GM23248 (cell line): ENCODE measurements at places on chromosomes 4 and X. TPM values are rescaled to one million over a fixed set of nuclear protein-coding genes. Genes with fewer than 3 reads are reported as not detected.

The IBSP gene
- total RNA-seq, result not detected in 2 replicates

DNA sequence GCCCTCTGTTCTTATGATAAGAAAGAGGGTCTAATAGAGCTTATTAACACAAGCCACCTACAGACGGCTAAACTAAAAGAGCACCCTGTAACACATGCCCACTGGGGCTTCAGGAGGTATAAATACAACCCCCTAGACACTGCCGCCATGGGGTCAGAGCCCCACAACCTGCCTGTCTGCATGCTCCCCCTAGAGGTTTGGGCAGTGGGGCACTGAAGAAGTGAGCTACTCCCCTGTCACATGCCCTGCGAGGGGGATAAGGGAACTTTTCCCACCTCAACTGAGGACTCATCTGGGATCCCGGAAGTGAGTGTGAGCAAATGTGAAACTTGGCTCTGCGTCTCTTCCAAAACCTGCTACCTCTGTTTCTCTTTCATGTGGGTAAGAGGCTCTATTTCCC is 334.5 kb downstream of the ADAM29 start:
- no peak for DNase-seq

- no peak for DNase-seq
Measured at GRCh38 chr4:67546004-67546356, 677 bp upstream of the CENPC start.

- no peak for DNase-seq
Measured at GRCh38 chrX:17882680-17883079, 21.6 kb upstream of the RAI2 start.

- DNase-seq, result no peak
Measured at GRCh38 chr4:26331380-26331950, 10.7 kb downstream of the RBPJ start.

GRCh38 chrX:53114864-53115549 is 21.1 kb downstream of the KANTR start:
- no peak for DNase-seq

DNA sequence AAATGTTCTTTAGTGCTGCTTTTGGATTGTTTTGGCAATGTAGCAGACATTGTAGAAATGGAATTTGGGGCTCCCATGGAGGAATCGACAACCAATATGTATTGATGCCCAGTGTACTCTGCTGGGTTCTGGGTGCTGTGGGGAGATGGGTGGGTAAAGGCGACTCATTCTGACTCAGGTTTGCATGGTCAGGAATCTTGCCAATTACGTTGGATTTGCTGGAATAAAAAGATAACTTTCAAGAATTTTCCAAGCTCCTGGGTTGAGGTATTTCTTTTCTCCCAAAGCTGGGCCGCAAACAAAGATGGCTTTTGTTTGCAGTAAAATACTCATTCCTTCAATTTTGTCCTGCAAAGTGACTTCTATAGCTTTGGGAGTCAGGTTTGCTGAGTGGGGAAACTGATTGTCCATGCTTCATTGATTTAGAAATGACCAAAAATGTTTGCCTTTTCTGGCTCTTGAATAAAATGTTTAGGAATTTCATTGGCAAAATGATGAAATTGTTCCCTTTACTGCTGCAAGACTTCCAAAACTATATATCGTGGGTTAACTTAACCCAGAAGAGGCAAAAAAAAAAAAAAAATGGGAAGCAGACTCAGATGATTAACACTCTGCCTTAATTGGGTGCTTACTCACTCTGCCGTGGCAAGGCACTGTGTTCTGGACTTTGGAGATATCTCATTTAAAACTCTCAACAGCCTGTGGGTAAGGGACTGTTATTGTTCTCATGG is 57.0 kb downstream of the RTL9 start:
- peak; percentile 71 for DNase-seq

The GUCY1B1 gene
- 0.25 and 2.1 TPM in 2 replicates for total RNA-seq

- DNase-seq, result no peak
Measured at GRCh38 chr4:129326571-129327460, 230.9 kb downstream of the C4orf33 start.

GRCh38 chrX:44873415-44874276 is 658 bp downstream of the KDM6A start:
- DNase-seq, result peak; percentile 67

GRCh38 chr4:1208970-1209704 is 36.8 kb upstream of the SPON2 start:
- DNase-seq, result no peak

GRCh38 chrX:39736216-39737211 is 361.2 kb downstream of the BCOR start:
- DNase-seq, result peak; percentile 92

DNA sequence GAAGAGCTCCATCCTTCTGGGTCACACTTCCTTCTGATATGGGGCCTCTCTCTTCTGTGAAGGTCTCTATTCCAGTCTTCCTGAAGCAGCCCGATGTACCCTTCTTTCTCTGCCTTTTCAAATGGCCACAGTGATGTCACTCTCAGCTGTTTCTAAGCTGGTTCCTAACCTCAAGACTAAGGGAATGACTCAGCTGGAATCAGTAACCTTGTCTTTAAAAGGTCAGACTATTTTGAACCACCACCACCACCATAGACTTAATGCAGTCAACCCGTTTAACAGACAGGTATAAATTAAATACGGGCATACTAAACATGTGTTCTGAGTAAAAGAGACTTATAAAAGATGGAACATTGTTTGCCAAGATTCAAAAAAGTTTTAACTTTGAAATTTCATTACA is 121.0 kb downstream of the PPA2 start:
- peak; percentile 20 for DNase-seq

The MAGEA2B gene
- total RNA-seq, result not detected in 2 replicates

GRCh38 chr4:45345558-45345957 is 619.2 kb upstream of the GNPDA2 start:
- no peak for DNase-seq

- DNase-seq, result no peak
Measured at GRCh38 chrX:3748052-3748559, 34.7 kb upstream of the PRKX start.

- peak; percentile 70 for DNase-seq
Measured at GRCh38 chr4:125105561-125105960, 209.2 kb upstream of the FAT4 start.

- peak; percentile 65 for DNase-seq
Measured at GRCh38 chr4:88457307-88458103, 586 bp downstream of the HERC5 start.

GRCh38 chrX:54043541-54044125 is 640 bp downstream of the PHF8 start:
- DNase-seq, result peak; percentile 62

The TMLHE gene
- 5.9 and 12.0 TPM in 2 replicates for total RNA-seq

DNA sequence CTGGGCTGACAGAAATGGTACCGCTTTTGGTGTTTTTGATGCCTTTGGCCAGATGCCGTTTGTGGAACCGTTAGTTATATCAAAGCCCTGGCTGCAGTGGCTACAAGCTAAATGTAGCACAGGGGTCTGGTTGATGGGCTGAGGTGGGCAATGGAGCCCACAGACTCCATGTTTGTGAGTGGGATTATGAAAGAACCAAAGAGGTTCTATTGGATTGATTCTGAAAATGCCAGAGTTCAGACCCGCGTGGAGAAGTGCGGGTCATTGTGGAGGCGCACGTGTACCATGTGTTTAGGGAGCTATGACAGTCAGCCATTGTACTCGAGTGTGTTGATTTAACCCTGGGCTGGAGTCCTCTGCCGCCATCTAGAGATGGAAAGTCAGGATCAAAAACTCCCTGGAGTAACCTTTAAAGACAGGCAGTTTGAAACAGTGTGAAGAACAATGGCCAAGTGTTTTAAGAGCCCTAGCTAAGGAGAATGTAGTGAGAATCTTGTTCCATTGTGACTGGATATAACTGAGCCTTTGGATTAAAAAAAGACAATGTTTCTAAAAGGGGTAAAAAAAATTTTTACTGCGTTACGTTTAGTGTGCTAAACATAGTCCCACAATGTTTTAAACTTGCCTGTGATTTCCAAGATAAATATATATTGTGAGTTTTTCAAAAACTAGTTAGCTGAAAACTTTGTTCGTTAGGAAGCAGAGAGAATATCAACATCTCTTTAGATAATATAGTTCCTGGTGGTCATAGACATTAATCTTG is 12.7 kb downstream of the ART3 start:
- DNase-seq, result peak; percentile 79

The AREG gene
- 0.97 TPM in 1 of 2 replicates, not detected in the other for total RNA-seq

- DNase-seq, result no peak
Measured at GRCh38 chrX:9797384-9798360, 11.4 kb downstream of the SHROOM2 start.

The AFM gene
- not detected in 2 replicates for total RNA-seq

The FHIP1A gene
- 0.11 TPM in 1 of 2 replicates, not detected in the other for total RNA-seq

The ADGRG2 gene
- total RNA-seq, result under 0.01 TPM in 1 of 2 replicates, not detected in the other

- DNase-seq, result no peak
Measured at GRCh38 chr4:108561116-108561515, 59.3 kb upstream of the RPL34 start.

DNA sequence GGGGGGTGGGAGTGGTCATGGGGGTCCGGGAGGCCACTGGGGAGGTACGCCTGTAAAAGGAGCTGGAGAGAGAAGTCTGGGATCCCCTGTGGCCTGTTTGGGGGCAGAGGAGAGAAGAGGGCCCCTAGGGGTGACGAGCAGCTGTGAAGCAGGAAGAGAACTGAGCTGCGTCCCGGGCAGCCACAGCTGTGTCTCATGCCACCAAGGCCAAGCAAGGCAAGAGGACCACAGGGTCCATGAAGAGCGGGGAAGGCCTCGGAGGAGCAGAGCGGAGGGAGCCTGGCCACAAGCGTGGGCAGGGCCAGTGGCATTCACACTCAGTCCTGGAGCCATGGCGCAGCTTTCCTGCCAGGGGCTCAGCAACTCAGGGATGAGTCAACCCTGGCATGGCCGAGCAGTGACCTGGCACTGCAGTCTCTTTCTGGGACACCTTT is 13.6 kb upstream of the NAT8L start:
- peak; percentile 41 for DNase-seq

The SSX4B gene
- total RNA-seq, result not detected in 2 replicates

- no peak for DNase-seq
Measured at GRCh38 chr4:102469806-102470205, 31.4 kb upstream of the NFKB1 start.

The RAB39B gene
- 2.0 and 3.1 TPM in 2 replicates for total RNA-seq

- no peak for DNase-seq
Measured at GRCh38 chr4:159367781-159368080, 264.9 kb downstream of the RAPGEF2 start.
